Large intestine (tissue), 12 donors: ENCODE measurements at places on chromosomes 6 and 20. TPM values are rescaled to one million over a fixed set of nuclear protein-coding genes. Genes with fewer than 3 reads are reported as not detected.

MCM8 gene
- 13.1 TPM for polyA plus RNA-seq

OARD1 gene
- 82.5 TPM for polyA plus RNA-seq

SLC17A1 gene
- polyA plus RNA-seq = 0.09 TPM

OR2H1 gene
- polyA plus RNA-seq = not detected

PGM3 gene
- 71.6 TPM for polyA plus RNA-seq

ENPP4 gene
- polyA plus RNA-seq = 11.3 TPM

GJA1 gene
- polyA plus RNA-seq = 90.3 TPM

RNF144B gene
- polyA plus RNA-seq = 2.0 TPM

GRCh38 chr20:59945731-59946130, 5.5 kb downstream of the FAM217B start:
- peaks cover 8% of the 10 kb centered on the region for H3K4me1 ChIP-seq
- no peak for DNase-seq
- no peak overlapping the region for H3K4me3 ChIP-seq

- H3K36me3 ChIP-seq = no peaks in the 10 kb centered on the region
- DNase-seq = no peak
- no peak overlapping the region for H3K4me3 ChIP-seq
- no peak overlapping the region for H3K27ac ChIP-seq
- H3K4me1 ChIP-seq = no peaks in the 10 kb centered on the region
Measured at GRCh38 chr20:37468886-37469285, 52.2 kb upstream of the NNAT start.

GRCh38 chr6:11328613-11329247, 96.3 kb upstream of the NEDD9 start:
- no peaks in the 10 kb centered on the region for H3K36me3 ChIP-seq
- H3K4me3 ChIP-seq = no peak overlapping the region
- peaks cover 39% of the 10 kb centered on the region for H3K4me1 ChIP-seq
- no peaks in the 10 kb centered on the region for H3K27me3 ChIP-seq
- H3K27ac ChIP-seq = no peak overlapping the region
- DNase-seq = peak; percentile 23

- peak overlapping the region; percentile 86 for H3K4me3 ChIP-seq
- H3K27me3 ChIP-seq = peaks cover 18% of the 10 kb centered on the region
- DNase-seq = peak; percentile 88
- H3K27ac ChIP-seq = peak overlapping the region; percentile 94
Measured at GRCh38 chr6:138107752-138108592, 753 bp upstream of the PERP start.

DNA sequence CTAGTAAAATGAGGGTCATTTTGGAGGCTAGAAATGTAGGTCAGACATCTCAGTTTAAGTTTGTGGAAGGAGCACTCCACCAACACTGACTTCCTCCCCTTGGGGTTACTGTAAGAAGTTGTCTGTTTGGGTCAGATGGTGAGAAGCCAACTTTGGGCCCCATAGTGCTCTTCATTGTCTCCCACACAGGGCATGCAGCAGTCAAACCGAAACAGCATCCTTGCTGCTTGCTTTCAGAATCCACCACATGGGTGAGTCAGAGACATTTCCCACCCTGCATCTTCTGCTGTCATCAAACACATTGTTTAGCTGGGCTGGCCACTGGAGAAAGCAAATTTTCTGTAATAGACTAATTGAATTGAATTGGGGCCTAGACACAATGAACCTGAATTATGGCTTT, 16.8 kb downstream of the IL17F start:
- H3K27ac ChIP-seq = no peak overlapping the region
- no peak for DNase-seq
- no peaks in the 10 kb centered on the region for H3K4me1 ChIP-seq
- no peaks in the 10 kb centered on the region for H3K27me3 ChIP-seq

DNA sequence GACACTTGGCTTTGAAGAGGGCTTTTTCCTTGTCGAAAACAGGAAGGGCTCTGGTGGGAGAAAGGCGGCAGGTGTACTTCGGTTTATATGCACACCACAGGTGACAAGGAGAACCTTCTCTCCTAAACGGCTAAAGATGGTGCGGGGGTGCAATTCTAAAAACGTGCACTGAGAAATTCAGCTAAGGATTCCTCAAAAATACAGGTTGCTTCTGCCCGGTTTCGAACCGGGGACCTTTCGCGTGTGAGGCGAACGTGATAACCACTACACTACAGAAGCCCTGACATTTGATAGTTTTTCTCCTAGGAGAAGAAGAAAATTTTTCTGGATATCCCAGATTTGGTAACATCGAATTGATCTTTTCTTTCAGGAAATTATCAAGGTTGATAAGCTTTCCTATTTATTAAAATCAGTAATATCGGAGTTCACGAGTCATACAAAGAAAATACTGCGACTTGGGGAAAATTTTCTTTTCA, 32.0 kb downstream of the POM121L2 start:
- no peak for DNase-seq
- H3K27ac ChIP-seq = no peak overlapping the region
- H3K36me3 ChIP-seq = no peaks in the 10 kb centered on the region
- peaks cover 3% of the 10 kb centered on the region for H3K4me1 ChIP-seq
- peak overlapping the region; percentile 30 for H3K4me3 ChIP-seq
- H3K27me3 ChIP-seq = peaks cover 85% of the 10 kb centered on the region

GRCh38 chr20:8129211-8129976, 2.7 kb upstream of the PLCB1 start:
- DNase-seq = no peak
- peaks cover 30% of the 10 kb centered on the region for H3K27me3 ChIP-seq
- no peak overlapping the region for H3K4me3 ChIP-seq
- no peaks in the 10 kb centered on the region for H3K36me3 ChIP-seq
- H3K27ac ChIP-seq = no peak overlapping the region

GRCh38 chr20:51750037-51750769, 18.0 kb downstream of the ATP9A start:
- H3K4me3 ChIP-seq = no peak overlapping the region
- H3K36me3 ChIP-seq = no peaks in the 10 kb centered on the region
- peak overlapping the region; percentile 75 for H3K27ac ChIP-seq
- H3K4me1 ChIP-seq = peaks cover 23% of the 10 kb centered on the region
- DNase-seq = peak; percentile 88

DNA sequence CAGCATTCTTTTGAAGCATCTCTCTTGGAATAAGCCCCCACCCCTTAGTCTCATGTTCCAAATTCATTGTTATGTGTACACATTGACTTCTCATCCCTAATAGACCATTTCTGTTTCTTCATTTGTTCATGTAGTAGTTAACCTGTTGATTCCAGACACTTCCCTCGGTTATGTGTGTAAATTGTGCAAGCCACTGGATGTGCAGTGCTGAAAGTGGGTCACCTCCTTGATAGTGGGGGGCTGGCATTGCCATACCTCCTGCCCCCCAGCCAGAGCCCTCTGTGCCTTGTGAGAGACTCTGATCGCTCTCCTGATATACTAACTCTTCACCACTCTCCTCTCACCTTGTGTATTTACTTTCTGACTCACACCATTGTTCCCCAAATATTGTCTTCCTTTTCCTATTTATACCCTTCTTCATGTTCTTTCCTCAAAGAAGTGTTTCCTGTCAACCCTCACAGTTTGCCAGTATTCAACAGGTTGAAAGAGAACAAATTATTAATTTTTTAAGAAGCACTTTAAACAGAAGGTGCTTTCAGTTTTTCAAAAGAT, 59.0 kb downstream of the HIVEP1 start:
- peaks cover 3% of the 10 kb centered on the region for H3K4me1 ChIP-seq
- no peaks in the 10 kb centered on the region for H3K36me3 ChIP-seq
- no peak overlapping the region for H3K27ac ChIP-seq
- DNase-seq = no peak

DNA sequence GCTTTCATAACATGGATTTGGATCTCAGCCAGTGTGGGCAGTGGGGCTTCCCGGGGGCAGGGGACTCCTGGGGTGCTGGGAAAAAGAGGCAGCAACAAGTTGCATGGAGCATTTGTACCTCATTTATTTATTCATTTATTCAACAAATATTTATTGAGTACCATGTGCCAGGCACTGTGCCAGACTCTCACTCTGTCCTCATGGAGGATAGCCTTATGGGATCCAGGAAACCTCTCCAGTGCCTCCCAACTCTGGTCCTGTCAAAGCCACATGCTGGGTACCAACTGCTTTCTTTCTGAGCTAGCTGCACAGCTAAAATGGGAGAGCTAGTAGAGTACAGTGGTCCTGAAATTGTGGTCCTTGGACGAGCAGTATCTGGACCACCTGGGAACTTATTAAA, 87.8 kb upstream of the EPB41L1 start:
- DNase-seq = no peak
- H3K4me3 ChIP-seq = no peak overlapping the region
- no peaks in the 10 kb centered on the region for H3K27me3 ChIP-seq
- no peak overlapping the region for H3K27ac ChIP-seq
- H3K36me3 ChIP-seq = no peaks in the 10 kb centered on the region

- H3K27me3 ChIP-seq = no peaks in the 10 kb centered on the region
- no peaks in the 10 kb centered on the region for H3K4me1 ChIP-seq
- H3K27ac ChIP-seq = no peak overlapping the region
Measured at GRCh38 chr6:101181006-101181405, 212.5 kb upstream of the GRIK2 start.

- DNase-seq = no peak
- H3K4me3 ChIP-seq = no peak overlapping the region
- no peaks in the 10 kb centered on the region for H3K36me3 ChIP-seq
- H3K27me3 ChIP-seq = no peaks in the 10 kb centered on the region
- no peak overlapping the region for H3K27ac ChIP-seq
Measured at GRCh38 chr20:44714102-44714700, 968 bp upstream of the CCN5 start.

GRCh38 chr6:111723412-111723970, 117.8 kb upstream of the TRAF3IP2 start:
- no peaks in the 10 kb centered on the region for H3K4me1 ChIP-seq
- no peak overlapping the region for H3K27ac ChIP-seq
- H3K27me3 ChIP-seq = no peaks in the 10 kb centered on the region
- H3K4me3 ChIP-seq = no peak overlapping the region
- H3K36me3 ChIP-seq = peaks cover 2% of the 10 kb centered on the region

DNA sequence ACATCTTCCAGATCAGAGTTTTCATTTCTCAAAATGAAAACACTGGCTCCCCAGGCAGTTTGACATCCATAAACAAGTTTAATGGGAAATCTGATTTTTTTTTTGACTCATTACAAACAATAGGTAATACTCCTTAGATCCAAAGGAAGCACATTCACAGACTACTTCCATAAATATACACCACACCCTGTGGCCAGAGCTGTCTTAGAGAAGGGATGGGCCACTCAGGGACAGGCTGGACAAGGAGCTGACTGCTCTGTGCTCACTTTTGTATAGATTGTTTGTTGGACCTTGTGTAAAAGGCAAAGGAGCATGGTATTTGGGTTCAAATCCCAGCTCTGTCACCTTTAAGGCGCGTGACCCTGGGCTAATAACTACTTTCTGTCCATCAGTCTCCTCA, 12.8 kb upstream of the DDO start:
- DNase-seq = no peak
- no peaks in the 10 kb centered on the region for H3K36me3 ChIP-seq
- H3K4me1 ChIP-seq = peaks cover 5% of the 10 kb centered on the region
- H3K27ac ChIP-seq = no peak overlapping the region
- no peak overlapping the region for H3K4me3 ChIP-seq

DNA sequence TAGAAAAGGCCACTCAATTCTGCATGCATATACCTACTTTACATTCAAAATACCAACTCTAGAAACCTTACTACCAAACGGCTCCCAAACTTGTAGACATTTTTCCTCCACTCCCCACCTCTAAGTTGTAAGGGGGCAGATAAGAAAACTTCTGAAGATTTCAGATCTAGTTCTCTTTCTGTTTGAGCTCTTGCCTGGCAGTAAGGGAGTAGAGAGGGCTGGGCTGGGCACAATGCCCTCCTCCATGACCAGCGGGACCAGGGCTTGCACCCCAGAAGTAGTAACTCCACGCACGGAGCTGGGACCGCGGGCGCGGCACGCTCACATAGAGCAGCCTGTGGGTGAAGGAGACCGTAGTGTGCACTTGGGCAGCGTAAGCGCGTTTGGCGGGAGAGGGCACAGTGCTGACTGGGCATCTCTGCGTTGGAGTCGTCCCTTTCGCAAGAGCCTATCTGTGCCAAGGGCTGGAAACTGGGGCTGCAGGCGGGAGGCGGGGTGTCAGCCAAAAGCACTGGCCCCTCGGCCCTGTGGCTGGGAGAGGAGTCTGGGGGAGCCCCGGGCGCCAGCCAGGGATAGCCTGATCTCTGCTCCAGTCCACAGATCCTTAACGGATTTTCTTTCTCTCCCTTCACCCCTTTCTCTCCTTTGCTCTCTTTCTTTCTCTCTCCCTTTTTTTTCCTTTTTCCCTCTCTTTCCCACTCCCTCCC, 32.4 kb downstream of the PHACTR1 start:
- no peaks in the 10 kb centered on the region for H3K36me3 ChIP-seq
- peak; percentile 2 for DNase-seq
- no peaks in the 10 kb centered on the region for H3K4me1 ChIP-seq
- no peak overlapping the region for H3K4me3 ChIP-seq
- peaks cover 39% of the 10 kb centered on the region for H3K27me3 ChIP-seq
- H3K27ac ChIP-seq = no peak overlapping the region

DNA sequence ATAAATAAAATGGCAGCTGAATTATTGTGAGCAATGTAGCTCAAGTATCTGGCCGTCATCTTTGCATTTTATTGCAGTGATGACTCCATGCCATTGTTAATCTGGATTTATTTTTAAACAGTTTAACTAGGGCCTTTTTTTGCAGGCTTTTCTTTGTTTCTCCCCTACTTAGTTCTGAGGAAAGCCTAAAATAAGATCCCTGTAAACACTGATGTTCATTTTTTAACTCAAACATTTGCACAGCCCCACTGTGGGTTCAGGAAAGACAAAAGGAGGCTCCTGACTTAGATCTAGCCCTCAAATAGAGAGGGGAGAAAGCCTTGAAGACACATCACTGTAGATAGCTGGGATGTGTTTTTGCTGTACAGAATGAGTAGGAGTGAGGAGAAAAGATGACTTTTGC, 69.2 kb downstream of the PLEKHG1 start:
- no peak for DNase-seq
- peak overlapping the region; percentile 50 for H3K27ac ChIP-seq
- no peak overlapping the region for H3K4me3 ChIP-seq

DNA sequence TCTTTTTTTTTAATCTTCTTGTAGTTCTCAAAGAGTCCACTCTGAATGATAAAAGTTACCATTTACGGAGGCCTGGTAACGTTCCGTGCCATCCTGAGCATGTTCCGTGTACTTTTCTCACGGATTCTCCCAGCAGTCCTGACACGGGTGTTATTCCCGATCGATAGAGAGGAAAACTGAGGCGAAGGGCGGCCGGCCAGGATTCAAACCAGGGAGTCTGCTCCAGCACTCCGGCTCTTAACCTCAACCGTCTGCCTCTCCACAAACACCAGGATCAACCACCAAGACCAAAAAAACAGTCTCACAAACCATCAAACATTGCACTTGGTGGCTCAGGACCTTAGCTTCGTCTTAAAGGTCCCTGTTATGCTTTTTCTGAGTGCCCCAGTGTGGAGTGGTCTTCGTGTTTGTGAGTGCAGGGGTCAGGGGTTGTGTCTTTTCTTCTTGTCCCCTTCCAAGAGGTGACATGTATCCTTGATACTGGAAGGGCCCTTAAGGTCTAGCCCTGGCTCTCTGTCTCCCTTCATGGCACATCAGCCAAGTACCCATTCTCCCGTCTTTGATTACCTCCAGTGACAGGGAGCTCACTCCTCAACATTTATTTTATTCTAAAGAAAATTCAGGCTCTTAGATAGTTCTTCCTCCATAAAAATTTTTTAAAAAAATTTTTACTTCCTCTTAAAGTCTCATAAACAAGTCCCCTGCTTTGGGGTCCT, 35.1 kb downstream of the SRC start:
- H3K4me1 ChIP-seq = peaks cover 41% of the 10 kb centered on the region
- H3K36me3 ChIP-seq = peaks cover 55% of the 10 kb centered on the region
- no peaks in the 10 kb centered on the region for H3K27me3 ChIP-seq
- DNase-seq = no peak

GRCh38 chr6:139313229-139313628, 21.4 kb upstream of the TXLNB start:
- no peaks in the 10 kb centered on the region for H3K27me3 ChIP-seq
- H3K27ac ChIP-seq = no peak overlapping the region
- H3K4me3 ChIP-seq = no peak overlapping the region
- H3K36me3 ChIP-seq = no peaks in the 10 kb centered on the region
